ENCODE measurements at places on chromosomes 12 and 14.

DNA sequence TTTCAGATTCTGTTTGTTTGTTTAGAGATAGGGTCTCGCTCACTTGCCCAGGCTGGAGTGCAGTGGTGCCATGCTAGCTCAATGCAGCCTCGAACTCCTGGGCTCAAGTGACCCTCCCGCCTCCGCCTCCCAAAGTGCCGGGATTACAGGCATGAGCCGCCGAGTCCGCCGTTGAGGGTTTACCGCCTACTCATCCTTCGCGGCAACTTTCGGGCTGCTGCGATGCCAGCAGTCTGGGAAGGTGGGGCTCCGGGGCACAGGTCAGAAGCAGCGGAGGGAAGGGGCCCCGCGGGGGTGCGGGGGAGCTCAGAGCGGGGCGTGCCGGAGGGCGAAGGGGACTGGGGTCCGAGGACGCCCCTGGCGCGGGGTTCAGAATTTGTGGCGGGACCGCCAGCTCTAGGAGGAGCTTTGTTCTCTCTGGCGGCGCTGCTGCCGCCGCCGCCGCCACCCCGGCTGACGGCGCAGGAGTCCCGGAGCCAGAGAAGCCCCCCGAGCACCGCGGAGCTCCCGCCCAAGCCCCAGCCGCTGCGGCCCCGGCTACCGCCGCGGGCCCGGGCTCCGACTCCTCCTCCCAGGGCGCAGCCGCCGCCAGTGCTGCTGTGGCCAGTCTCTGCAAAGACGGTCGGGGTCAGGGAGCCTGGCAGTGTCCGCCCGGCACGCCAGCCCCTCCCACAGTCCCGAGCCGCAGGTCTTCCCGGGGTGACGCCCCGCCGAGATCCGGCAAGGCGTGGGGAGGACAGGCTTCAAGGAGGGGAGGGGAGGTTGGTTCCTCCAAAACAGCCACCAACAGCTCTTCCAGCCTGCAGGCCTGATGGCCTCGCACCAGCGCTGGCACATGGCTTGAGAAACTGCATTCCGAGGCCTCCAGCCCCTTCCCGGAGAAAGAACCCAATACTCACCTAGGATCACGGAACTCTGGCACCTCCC, 10.9 kb upstream of the KRT77 start:
- DNase-seq = no peak

- DNase-seq = no peak
These were observed 25.2 kb downstream of the ARHGAP5 start for GRCh38 chr14:32102152-32102787.

DNA sequence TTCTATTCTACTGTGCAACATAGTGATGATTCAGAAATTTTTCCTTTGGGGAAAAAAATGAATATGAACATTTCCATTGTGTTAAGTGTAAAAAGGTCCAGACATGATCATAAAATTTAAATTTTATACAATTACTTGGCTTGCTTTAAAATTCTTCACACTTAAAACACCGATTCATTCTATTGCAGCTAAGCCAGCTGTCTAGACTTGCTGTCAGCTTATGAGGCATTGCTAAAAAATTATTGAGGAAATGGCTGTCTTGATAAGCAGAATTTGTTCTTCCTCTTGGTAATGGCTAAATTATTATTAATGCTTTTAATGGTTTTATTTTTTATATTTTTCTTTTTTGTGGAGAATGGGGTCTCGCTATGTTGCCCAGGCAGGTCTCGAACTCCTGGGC, 1.8 kb downstream of the LYSET start:
- DNase-seq = no peak

DNA sequence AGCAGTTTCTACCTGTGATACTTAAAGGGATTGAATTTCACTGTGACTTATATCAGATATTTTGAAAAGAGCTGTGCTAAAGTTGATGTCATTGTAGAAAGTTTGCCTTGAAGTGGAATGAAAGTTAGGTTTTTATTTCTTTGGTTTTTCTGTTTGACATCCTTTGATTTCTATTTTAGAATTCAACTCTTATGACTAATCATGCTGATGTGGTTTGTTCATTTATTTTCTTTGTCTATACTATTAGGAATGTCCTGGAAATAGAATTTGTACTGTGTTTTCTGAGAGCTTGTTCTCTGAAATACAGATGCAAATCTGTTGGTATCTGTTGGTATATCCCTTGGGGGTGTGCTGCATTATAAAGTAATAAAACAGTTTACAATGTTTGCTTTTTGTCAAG, 3.3 kb downstream of the CNOT2 start:
- no peak for DNase-seq

DNA sequence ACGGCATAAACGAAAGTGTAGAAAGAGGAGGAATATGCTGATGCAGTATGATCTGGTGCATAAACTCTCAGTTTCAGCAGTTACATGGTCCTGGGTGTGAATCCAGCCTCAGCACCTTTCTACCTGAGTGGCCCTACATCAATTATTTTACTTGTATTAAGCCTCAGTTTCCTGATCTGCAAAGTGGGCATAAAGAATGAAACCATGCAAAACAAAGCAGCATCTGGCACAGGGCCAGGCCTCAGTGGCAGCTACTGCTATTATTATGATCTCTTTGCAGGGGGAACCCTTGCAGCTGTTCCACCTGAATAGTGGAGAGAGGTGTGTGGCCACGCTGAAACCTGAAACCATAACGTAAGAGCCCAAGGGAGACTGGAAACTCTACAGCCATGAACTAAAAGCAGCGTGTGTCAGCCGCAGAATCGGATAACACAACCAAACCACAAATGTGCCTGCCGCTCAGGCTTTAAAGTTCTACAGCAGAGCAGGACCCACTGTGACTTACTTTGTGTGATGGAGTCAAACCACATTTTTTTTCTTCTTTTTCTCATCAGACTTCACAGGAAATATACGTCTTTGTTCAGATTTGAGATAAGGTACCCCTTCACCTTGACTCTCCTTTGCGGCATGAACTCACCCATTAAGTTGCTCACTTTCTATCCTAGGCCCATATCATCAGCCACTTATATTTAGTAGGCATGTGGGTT, 29.2 kb upstream of the FOS start:
- peak; percentile 46 for DNase-seq

DNA sequence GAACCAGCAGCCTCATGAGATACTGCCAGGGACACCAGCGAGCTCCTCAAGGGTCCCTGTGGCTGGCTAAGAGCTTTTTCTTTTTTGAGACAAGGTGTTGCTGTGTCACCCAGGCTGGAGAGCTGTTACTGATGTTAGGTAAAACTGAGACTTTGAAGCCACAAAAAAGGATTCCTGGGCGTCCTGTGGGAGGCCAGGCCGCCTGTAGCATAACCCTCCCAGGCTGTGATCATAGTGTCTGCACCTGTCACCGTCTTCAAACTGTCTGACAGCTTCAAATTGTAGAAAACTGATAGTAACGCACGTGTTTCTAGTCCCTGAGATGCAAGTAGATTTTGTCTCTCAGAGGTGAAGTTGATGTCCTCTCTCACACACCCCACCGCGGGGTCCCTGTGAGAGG, 4.1 kb downstream of the ZFYVE21 start:
- DNase-seq = no peak

- peak; percentile 40 for DNase-seq
These were observed 47.9 kb downstream of the PPP1R12A start for GRCh38 chr12:79886917-79887519.

DNA sequence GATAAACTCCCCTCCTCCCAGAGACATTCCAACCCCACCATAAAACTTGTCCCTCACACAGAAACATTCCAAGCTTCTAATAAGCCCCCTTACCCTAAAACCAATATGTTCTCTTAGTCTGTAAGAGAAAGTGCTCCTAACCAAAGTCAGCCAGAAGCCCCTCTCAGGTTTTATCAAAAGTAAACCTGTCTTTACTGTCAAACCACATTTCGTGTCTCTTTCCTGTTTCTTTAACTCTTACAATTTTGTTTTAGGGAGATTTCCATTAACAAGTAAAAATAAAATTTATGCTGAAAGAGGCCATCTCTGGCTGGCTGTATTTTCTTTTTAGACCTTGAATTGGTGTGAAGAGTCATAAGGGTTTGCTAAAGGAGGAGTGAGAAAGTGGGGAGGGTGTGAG, 29.8 kb upstream of the CAPRIN2 start:
- no peak for DNase-seq

DNA sequence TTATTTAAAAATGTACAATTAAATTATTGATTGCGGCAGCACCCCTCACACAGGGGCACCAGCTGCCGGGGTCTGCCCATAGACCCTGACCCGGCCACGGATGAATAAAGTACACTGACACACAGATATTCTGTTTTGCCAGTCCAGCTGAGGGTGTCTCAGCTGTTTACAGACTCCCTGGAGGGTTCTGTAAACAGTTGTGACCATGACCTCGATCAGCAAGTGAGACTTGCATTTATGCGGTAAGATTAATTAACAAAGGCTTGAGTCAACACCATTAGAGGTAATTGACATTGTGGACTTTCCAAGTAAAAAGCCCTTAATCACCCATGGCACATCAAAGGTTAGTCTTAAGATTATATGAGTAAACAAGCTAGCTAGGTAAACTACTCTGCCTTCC, 94.3 kb downstream of the FUT8 start:
- peak; percentile 92 for DNase-seq

- no peak for DNase-seq
These were observed 77.0 kb downstream of the POLR3B start for GRCh38 chr12:106434526-106434925.

- no peak for DNase-seq
These were observed 158.5 kb downstream of the CALM1 start for GRCh38 chr14:90555126-90556011.

DNA sequence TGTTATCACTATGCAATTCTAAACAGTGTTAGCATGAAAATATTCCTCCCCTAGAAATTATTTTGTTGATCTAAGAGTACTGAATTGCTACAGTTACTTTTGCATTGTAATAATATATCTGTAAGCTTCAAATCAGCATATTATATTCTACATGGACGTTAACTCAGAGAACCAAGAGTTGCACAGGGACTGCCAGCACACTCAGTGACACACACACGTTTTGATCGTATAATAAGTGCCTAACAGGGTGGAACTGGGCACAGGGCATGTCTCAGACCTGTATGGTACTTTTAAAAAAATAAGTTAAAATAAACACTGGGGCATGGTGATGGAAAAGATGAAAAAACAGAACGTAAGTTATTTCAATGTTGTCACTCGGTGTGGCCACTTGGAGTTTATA, 451.6 kb downstream of the RGS6 start:
- no peak for DNase-seq

DNA sequence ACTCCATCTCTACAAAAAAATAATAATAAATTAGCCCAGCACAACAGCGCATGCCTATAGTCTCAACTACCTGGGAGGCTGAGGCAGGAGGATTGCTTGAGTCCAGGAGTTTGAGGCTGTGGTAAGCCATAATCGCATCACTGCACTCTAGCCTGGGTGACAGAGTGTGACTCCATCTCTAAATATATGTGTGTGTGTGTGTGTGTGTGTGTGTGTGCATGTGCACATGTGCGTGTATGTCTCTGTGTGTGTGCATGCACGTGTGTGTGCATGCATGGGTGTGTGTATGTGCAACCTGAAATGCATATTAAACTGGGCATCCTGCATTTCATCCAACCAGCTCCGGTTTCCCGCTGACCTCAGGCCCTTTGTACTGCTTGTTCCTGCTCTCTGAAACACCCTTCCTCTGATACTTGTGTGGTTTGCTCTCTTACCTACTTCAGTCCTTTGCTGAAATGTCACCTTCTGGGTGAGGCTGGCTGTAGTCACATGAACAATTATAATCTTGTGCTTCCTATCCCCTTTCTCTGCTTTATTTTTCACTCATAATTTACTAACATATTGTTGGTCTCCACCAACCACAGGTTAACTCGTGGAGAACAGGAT, 46.9 kb downstream of the PHLDA1 start:
- DNase-seq = no peak

GRCh38 chr14:75125617-75126016, 1.2 kb downstream of the NEK9 start:
- DNase-seq = no peak

GRCh38 chr14:105022276-105022670, 1.4 kb upstream of the CDCA4 start:
- DNase-seq = no peak

GRCh38 chr12:30687265-30687986, 8.2 kb downstream of the IPO8 start:
- DNase-seq = no peak

GRCh38 chr12:1528791-1529190, 65.6 kb downstream of the FBXL14 start:
- DNase-seq = no peak

DNA sequence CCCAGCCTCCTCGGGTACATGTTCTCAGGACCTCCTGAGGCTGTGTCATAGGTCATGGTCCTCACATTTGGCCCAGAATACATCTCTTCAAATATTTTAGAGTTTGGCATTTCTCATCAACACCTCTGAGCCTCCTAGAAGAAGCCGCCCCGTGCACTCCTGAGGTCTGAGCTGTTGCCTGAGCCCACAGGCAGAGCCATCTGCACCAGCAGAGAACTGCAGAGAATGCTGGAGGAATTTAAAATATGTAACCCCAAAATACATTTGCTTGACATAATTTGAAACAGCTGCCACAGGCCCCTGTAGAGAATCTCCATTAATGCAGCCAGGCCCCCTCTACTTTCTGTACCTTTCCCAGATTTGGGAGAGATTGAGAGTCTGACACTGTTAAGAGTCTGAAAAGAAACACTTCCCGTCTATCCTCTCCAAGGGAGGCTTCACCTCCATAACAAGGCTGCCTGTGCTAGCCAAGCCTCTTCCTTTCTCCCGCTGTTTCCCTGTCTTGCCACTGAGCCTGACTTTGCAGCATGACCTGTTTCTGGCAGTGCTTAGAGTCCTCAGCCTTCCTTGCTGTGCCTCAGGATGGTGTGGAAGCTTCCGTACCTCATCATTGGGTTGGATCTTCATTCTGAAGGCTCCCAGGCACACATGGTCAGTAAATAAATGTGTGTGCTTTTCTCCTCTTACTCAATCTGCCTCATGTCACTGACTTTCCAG, 95.4 kb upstream of the SFSWAP start:
- no peak for DNase-seq

DNA sequence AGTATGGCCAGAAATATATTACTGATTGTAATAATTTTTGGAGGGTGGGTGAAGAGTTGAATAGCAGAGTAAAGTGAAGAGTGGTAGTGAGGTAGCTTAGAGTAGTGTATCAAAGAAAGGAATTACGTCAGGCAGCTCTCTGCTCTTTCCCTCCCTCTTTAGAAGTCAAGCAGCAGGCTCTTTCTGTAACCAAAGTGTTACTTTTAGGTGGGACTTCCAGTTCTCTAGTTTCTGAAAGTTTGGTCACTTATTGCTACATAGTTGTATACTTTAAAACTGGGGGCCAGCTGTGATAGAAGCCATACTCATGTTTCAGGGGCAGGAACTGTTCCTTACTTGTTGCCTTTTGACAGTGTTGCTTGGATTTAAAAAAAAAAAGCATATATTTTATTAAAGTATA, 30.6 kb downstream of the ATF7IP start:
- no peak for DNase-seq

DNA sequence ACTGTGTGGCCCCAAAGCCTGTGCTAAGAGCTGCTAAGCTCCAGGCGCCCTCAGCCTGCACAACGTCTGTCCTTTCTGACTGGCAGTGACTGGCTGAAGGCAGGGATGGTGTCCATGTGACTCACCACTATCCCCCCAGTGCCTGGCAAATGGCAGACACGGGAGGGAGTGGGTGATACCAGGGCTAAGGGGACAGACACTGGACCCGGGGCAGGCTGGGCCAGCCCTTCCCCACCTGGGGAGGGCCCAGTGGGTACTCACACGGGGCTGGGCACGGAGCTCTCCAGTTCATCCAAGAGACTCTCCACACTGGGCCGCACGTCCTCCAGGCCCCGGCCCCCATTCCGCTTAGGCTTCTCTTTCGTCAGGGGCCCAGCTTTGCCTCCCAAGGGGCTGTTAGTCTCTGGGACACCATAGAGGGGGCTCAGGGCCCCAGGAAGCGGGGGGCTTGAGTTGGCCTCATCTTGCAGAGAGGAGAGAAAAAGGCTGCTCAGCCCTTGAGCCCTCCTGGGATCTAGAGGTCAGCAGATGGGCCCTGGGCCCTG, 21.4 kb upstream of the RPLP0 start:
- DNase-seq = no peak

All from NCI-H146 (cell line).